Kidney (tissue), 22 donors: ENCODE measurements at places on chromosomes 16 and 17. TPM values are rescaled to one million over a fixed set of nuclear protein-coding genes. Genes with fewer than 3 reads are reported as not detected.

The SLFN13 gene
- total RNA-seq = 24.5 TPM

- H3K4me3 ChIP-seq = no peak overlapping the region
- H3K36me3 ChIP-seq = no peaks in the 10 kb centered on the region
- no peaks in the 10 kb centered on the region for H3K27me3 ChIP-seq
Measured at GRCh38 chr16:59840169-59840568, 1106.1 kb upstream of the GOT2 start.

The SLC35G3 gene
- total RNA-seq = not detected

DNA sequence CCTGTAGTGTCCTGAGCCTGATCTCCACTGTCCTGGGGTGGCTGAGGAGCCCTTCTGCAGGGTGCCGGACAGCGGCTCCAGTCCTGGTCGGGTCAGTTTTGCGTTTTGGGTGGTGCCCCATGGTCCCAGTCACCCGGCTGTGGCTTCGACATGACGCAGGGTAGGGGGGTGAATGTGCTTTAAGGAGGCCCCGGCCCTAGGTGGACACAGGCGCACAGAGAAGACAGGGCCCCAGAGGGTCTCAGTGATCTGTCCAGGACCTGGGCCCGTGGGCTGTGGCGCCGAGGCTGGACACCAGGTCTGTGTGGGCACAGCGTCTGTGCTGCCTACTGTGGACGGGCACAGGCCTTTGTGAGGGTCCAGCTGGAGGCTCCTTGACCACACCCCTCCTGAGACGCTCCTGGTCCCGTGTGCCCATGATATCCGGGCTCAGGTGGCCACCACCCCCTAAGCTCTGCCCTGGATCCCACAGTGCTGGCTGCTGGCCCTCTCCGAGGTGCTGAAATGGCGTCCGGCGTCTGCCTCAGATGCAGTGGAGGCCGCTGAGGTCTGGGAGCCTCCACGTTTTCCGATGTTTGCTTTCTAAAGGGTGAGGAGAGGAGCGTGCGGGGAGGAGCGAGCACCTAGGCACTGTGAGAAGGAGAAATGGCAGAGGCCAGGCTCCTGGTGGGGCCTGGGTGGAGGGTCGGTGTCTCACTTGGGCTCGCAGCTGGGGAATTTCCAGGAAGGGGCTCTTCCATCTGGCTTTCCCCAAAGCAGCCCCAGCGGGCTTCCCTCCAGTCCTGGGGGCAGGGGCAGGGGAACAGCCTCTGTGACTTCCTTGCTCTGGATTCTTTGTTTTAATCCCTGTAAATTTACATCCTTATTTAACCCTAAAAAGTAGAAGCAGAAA lies 56.1 kb upstream of the ACSF3 start:
- H3K27ac ChIP-seq = no peak overlapping the region
- no peaks in the 10 kb centered on the region for H3K4me1 ChIP-seq
- DNase-seq = peak; percentile 83
- no peak overlapping the region for H3K4me3 ChIP-seq

GRCh38 chr17:78904371-78904770 lies 1.4 kb upstream of the CEP295NL start:
- no peak overlapping the region for H3K27ac ChIP-seq
- no peak overlapping the region for H3K4me3 ChIP-seq
- no peak for DNase-seq
- no peaks in the 10 kb centered on the region for H3K4me1 ChIP-seq
- H3K27me3 ChIP-seq = no peaks in the 10 kb centered on the region
- H3K36me3 ChIP-seq = no peaks in the 10 kb centered on the region

DNA sequence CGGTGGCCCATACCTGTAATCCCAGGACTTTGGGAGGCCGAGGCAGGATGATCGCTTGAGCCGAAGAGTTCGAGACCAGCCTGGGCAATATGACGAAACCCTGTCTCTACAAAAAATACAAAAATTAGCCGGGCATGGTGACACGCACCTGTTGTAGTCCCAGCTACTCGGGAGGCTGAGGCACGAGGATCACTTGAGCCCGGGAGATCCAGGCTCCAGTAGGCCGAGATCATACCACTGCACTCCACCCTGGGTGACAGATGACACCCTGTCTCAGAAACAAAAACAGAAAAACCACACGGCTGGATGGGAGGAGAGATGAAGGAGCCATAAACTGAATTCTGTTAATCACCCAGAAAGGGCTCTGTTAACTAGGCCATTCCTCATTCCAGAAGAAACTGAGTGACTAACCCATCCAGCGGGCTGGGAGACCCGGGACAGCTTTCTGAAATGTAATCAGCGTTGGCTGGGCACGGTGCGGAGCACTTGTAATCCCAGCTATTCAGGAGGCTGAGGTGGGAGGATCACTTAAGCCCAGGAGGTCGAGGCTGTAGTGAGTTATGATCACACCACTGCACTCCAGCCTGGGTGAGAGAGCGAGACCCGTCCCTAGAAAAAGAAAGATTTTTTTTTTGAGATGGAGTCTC lies 641 bp upstream of the NT5C3B start:
- peak overlapping the region; percentile 83 for H3K4me3 ChIP-seq
- no peaks in the 10 kb centered on the region for H3K36me3 ChIP-seq
- no peak for DNase-seq
- no peaks in the 10 kb centered on the region for H3K27me3 ChIP-seq
- no peaks in the 10 kb centered on the region for H3K4me1 ChIP-seq

GRCh38 chr16:1312467-1312816 lies 3.0 kb downstream of the UBE2I start:
- H3K36me3 ChIP-seq = peaks cover 16% of the 10 kb centered on the region
- H3K4me3 ChIP-seq = peak overlapping the region; percentile 70
- H3K27me3 ChIP-seq = no peaks in the 10 kb centered on the region
- DNase-seq = no peak
- H3K27ac ChIP-seq = no peak overlapping the region

DNA sequence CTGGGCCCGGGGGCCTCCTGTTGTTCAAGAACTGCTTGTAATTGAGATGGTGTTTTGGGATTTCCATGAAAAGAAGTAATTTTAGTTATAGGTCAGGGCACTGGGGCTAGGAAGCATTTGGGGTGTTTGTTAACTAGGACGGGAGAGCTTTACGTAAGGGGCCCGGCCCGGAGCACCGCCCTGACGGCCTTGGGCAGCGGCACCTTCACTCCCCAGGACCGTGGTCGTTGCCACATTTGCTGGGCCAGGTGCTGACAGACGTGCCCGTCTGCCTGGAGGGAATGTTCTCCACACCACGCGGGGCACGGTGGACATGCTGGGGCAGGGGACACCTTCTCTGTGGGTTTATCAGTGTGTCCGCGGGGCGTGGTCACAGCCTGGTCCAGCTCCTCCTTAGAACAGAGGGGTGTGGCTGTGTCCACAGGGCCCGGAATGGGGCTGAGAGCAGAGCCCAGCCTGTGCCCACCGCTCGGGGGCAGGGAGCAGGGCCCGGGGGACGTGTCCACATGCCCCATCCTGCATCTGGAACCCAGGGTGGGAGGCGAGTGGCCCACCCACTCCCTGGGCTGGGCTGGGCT lies 57.7 kb downstream of the BAIAP2 start:
- H3K36me3 ChIP-seq = no peaks in the 10 kb centered on the region
- H3K4me1 ChIP-seq = no peaks in the 10 kb centered on the region
- no peak overlapping the region for H3K27ac ChIP-seq
- H3K4me3 ChIP-seq = no peak overlapping the region

GRCh38 chr17:59093702-59094231 lies 12.9 kb downstream of the TRIM37 start:
- no peak overlapping the region for H3K27ac ChIP-seq
- peak; percentile 87 for DNase-seq
- no peak overlapping the region for H3K4me3 ChIP-seq
- H3K4me1 ChIP-seq = peaks cover 3% of the 10 kb centered on the region
- no peaks in the 10 kb centered on the region for H3K27me3 ChIP-seq

GRCh38 chr17:33520426-33521330 lies 227.6 kb upstream of the ASIC2 start:
- DNase-seq = peak; percentile 71
- H3K4me1 ChIP-seq = peaks cover 8% of the 10 kb centered on the region
- H3K27ac ChIP-seq = no peak overlapping the region
- H3K27me3 ChIP-seq = no peaks in the 10 kb centered on the region
- H3K36me3 ChIP-seq = no peaks in the 10 kb centered on the region

The KCNJ16 gene
- 281 TPM for total RNA-seq

DNA sequence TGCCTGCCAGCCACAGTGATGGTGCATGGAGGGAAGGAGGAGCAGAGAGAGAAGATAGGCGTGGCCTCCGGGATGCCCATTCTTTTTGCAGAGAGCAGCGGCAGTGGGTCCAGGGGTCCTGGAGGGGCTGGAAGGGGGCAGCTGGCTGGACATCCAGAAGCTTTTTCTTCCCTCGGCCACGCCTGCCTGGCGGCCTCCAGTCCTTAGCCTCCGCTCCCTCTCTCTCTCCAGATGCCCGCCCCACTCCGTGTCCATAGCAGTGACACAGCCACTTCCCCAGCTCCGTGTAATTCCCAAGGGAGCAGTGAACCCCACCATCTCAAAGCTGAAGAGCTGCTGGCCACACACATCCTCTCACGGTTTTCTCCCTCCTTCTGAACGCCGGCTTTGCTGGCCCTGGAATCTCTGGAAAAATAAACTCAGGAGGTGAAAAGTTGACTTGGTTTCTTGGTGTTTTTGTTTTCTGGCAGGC lies 26.3 kb upstream of the CDC42EP4 start:
- no peaks in the 10 kb centered on the region for H3K27me3 ChIP-seq
- H3K36me3 ChIP-seq = no peaks in the 10 kb centered on the region
- no peak overlapping the region for H3K27ac ChIP-seq
- H3K4me1 ChIP-seq = peaks cover 2% of the 10 kb centered on the region
- DNase-seq = peak; percentile 91
- no peak overlapping the region for H3K4me3 ChIP-seq

DNA sequence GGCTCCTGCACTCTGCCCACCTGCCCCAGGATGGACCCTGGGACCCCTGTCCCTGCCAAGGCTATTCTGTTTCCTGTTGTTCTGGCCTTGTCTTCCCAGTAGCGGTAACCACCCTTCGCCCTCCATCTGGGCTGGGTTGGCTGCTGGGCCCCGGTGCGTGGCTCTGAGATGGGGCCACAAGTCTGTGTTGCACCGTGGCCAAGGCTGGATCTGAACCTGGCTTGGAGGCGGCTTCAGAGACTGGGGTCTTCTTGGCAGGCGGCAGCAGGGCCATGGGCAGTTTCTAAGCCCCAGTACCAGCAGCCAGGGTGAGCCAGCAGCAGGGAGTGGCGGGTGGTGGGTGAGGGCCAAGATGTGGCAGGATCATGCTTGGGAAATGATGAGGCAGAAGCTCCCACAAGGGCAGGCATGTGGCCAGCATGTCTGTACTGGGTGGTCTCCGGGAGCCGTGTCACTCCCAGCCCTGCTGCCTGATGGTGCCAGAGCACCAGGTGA lies 12.6 kb downstream of the MAP2K3 start:
- H3K4me1 ChIP-seq = no peaks in the 10 kb centered on the region
- no peak overlapping the region for H3K27ac ChIP-seq
- H3K36me3 ChIP-seq = peaks cover 21% of the 10 kb centered on the region
- no peaks in the 10 kb centered on the region for H3K27me3 ChIP-seq
- no peak overlapping the region for H3K4me3 ChIP-seq
